K562 (cell line): ENCODE measurements at places on chromosomes 5 and 9.

DNA sequence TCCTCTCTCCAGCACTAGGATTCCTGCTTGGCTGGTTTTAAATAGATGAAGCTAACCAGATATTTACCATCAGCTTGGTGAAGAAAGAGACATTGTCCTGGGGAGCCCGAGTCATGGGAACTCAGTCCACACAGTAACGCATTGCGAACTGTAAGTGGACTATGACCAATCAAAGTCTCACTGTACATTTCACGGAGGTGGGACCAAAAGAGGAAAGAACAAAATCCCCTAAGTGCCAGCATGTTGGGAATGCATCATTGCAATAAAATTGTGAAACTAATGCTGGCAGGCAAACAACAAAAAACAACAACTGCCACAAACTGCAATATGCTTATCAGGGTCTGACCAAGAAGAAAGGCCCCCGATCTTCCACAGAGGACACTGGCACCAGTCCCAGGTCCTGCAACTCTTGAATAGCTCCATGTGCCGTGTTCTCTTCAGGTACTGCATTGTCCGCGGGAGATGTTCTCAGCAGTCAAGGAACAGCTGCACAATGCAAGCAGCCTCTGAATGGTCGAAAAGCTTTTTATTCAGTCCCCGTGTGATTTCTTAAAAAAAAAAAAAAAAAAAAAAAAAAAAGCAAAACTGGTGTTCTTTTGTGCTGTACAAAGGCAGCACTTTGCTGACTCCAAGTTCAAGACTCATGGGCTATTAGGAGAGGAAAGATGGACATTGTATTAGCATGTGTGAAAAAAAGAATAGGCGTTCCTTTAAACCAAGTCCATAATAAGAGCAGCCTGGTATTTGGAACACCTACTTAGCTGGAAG lies 38.1 kb downstream of the SEMA6A start:
- no peak for DNase-seq

DNA sequence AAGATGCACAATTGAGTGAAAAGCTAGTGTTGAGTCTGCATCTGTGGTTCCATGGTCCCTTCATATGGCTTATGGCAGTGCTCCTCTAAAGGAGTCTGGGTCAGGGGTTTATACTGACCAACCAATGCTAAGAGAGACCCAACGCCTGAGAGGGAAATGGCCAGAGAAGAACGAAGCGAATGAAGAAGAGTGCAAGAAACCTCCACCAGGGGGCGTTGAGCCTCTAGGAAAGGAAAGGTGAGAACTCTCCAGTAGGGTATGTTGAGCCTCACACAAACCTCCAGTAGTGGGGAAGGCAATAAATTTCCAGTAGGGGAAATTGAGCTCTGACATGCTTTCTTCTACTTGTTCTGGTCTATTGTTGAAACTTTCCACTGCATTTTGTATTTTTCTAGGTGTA lies 470.6 kb downstream of the PRDM9 start:
- peak; percentile 49 for DNase-seq

DNA sequence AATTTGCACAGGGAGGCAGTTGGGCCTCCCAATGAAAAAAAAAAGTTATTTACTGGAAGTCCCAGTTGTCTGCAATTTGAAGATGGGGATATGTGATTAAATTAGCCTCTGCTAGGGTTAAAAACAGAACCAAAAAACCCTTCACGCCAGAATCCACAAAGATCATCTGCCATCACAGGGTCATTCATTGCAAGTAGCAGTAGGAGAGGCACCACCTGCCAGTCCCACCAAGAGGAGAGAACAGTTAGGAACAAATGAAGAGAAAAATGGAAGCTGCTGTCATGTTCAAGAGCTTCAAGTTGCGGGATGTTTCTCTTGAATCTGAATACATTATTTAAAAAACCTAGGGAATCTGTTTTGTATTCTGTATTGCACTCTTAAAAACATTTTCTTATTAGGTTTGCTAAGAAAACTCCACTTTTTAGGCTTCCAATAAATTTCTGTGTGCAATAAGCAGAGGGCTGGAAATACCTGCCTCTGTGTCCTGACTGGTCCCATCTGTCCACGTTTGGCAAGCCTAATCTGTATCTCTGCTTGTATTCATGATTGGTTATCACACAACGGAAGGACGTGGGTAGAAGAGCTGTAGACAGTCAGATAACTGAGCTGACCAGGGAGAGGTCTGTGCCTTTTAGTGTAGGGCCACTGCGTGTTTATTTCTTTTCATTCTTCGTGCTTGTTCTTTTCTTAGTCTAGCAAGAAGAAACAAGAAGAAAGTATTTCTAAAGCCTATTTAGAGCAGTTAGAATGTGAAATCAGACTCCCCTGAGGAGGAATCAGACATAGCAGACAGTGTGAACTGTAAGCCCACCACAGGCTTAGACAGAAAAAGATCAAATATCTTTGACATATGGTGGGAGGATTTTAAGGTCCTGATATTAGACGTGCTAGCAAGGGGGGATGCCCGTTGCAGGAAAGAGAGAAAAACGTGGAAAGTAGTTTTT lies 630.6 kb upstream of the SEMA6A start:
- DNase-seq, result no peak

DNA sequence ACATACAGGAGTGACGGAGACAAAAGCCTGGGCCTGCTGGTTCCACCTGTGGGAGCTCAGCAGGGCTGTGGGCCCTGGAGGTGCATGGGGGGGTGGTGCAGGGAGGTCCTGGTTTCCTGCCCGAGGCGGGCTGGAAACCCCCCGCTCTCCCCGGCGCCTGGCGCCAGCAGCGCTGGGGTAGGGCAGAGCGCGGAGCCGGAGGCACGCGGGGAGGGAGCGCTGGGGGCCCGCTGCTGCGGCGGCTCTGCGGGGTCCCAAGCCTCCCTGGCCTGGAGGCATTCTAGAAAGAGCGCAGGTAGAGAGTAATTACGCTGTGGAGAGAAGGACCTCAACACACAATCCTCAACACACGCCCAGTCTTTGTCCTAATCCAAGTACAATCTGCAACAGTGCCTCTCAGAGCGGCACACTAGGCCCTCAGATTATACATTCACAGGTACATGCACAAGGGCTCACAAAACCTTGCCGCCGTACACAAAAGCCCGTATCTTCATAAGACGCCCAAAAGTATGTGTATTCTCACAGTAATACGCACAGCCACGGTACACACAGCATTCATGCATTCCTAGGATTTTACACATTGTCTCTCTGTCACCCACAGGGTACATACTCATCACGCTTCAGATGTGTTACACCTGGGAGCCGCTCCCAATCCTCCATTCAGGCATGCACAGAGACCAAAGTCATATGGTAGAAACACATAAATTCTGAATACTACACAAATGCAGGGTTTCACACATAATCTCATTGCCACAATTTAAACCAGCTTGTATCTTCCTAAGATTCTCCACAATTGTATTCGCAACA lies 2.1 kb upstream of the HAND1 start:
- no peak for DNase-seq

DNA sequence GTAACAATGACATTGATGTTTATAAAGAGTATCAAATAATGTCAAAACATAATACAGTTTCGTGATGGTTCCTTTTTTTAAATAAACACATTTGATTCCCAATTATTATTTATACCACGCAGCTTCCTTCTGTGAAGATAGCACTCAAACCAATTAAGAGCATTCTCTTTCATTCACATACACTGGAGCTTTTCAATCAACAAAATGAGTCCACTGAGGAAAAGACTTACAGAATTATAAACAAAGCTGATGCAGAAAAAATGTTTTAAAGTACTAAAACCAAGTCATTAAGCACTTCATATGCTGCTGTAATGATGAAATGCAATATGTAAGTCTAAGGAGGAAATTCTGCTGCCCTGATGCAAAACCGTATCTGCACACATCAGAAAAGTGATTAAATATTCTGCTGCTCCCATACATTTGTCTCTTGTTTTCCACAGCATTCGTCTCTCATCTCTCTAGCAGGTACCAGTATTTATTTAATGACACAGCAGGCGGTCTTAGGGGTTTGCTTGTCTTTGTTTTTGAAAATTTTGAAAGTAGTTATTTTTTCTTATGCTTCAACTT lies 147.1 kb downstream of the CDH10 start:
- no peak for DNase-seq

GRCh38 chr5:128038643-128039042 lies 44.9 kb upstream of the SLC12A2 start:
- peak; percentile 40 for DNase-seq

- no peak for DNase-seq
Observed at GRCh38 chr5:84885485-84886258, 501.0 kb upstream of the EDIL3 start.

DNA sequence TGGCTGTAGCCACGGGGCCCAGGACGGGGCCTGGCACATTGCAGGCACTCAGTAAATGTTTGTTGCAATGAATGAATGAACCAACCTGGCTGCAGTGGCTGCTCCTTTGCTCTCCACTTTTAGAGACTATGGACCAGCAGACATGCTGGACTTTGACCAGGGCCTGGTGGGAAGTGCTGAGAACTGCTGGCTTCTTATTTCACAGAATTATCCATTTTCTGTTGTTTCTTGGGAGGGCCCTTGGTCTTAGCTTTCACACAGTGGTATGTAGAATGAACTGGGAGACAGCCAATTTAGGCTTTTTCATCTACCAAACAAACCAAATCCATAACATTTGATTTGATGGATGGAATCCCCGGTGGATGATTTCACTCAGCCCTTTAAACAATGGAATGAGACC lies 78.0 kb upstream of the LHFPL2 start:
- no peak for DNase-seq

- DNase-seq, result no peak
Observed at GRCh38 chr9:18549772-18550171, 75.8 kb downstream of the ADAMTSL1 start.

- DNase-seq, result peak; percentile 72
Observed at GRCh38 chr5:176810081-176810597, at the start of gene UNC5A. TSS of gene UNC5A (plus strand) at chr5:176810559. CDS start at chr5:176810751, 192 bp downstream.

- no peak for DNase-seq
Observed at GRCh38 chr5:130526708-130527107, 622.4 kb downstream of the CHSY3 start.

GRCh38 chr5:139272471-139273321 lies 20.8 kb upstream of the MATR3 start:
- no peak for DNase-seq

GRCh38 chr9:130356877-130357584 lies 87.7 kb upstream of the ASS1 start:
- no peak for DNase-seq

DNA sequence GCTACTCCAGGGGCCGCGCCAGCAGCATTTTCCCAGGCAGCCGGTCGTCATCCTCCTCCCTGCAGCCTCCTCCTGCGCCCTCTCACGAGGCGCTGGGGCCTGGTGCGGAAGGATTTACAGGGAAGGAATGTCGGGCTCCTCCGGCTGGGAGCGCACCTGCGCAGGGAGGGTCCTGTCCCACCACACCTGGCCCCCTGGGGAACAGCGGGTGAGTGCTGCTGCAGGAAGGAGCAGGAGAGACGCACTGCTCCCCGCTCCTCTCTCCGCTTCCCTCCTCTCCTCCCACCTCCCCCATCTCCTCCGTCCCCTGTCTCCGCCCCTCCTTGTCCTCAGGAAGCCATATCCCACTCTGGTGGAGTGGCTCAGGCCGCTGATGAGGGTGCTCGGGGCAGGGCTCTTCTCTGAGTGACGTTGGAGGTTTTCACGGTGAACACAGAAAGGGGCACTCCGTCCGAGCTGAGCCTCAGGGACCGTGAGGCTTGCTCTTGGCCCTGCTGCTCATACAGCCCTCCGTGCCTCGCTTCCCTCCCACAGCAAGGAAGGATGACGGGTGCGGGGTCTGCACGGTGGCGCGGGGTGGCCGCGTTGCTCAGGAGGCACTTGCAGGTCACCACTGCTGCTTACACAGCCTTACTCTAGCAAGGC lies 31.3 kb downstream of the IRX4 start:
- DNase-seq, result no peak

DNA sequence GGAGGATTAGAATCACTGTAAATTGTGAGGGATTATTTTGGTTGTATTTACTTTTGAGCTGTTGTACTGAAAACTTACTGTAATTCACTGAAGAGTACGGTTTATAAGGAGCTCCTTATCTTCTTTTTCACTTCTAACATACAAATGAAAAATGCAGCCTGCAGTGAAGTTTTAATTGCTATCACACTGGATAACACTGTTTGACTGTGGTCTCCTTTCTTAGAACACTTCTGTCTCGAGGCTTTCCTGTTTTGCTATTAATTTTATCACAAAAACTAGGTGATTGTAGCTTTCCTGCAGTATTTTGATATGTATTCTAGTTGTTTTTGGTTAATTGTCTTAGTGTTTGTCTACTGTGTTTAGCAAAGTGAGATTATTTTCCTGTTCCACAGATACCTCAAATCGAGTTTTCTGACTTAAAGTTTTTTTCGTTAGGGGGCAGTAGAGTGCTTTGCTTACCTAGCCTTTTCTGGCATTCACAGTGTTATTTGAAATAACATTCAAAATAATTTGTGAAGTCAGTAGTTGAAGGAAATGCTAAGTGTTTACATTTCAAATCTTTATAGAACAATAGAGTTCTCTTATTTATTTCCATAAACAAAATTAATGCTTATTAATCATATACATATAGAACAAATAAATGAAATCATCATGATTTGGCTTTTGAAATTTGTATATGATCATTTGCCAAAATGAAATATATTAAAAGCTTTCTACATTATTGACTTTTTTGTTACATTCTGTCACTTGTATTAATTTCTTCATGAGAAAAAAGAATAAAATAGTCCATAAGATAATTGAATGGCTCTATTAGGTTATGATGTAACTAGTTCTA lies 52.9 kb downstream of the COMMD10 start:
- DNase-seq, result peak; percentile 15

- DNase-seq, result no peak
Observed at GRCh38 chr9:112787978-112788377, 37.4 kb downstream of the SNX30 start.

- no peak for DNase-seq
Observed at GRCh38 chr9:82903503-82903902, 159.4 kb downstream of the RASEF start.

GRCh38 chr9:128683340-128684064 lies 5.5 kb upstream of the SET start:
- DNase-seq, result no peak

DNA sequence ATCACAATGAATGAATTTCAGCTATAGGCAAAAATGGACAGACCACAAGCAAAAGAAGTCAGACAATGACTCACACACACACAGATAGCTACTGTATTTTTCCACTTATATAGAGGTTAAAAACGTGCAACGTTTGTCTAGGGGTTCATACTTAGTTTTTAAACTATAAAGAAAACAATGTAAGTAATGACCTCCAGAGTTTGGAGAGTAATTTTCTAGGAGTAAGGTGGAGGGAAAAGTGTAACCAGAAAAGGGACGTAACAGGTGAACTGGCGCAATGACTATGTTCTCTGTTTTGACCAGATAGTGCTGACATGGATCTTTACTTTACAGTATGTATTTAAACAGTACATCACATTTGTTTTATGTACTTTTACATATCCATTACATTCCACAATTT lies 51.1 kb downstream of the FNIP1 start:
- DNase-seq, result no peak

- DNase-seq, result no peak
Observed at GRCh38 chr5:117414926-117415325, 840.3 kb upstream of the SEMA6A start.

- no peak for DNase-seq
Observed at GRCh38 chr9:108861464-108861863, 602 bp upstream of the ACTL7A start.

DNA sequence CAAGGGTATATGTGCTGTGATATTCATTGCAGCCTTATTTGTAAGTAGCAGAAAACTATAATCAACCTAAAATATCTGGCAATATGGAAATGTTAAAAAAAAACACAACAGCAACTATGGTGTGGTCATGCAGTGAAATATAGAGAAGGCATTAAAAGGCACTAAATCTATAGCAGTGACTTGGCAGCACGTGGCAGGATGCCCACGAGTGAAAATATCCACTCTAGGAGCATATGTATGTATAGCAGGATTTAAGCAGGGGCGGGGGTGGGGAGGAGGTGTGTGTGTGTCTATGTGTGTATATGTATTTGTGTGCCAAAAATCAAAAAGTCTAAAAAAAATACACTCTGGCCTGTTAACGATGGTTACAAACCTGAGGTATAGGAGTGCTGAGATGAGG lies 115.6 kb downstream of the RPS23 start:
- no peak for DNase-seq
